ENCODE measurements at places on chromosomes 12 and 14. TPM values are rescaled to one million over a fixed set of nuclear protein-coding genes. Genes with fewer than 3 reads are reported as not detected.

The SERPINA10 gene
- total RNA-seq: not detected

DNA sequence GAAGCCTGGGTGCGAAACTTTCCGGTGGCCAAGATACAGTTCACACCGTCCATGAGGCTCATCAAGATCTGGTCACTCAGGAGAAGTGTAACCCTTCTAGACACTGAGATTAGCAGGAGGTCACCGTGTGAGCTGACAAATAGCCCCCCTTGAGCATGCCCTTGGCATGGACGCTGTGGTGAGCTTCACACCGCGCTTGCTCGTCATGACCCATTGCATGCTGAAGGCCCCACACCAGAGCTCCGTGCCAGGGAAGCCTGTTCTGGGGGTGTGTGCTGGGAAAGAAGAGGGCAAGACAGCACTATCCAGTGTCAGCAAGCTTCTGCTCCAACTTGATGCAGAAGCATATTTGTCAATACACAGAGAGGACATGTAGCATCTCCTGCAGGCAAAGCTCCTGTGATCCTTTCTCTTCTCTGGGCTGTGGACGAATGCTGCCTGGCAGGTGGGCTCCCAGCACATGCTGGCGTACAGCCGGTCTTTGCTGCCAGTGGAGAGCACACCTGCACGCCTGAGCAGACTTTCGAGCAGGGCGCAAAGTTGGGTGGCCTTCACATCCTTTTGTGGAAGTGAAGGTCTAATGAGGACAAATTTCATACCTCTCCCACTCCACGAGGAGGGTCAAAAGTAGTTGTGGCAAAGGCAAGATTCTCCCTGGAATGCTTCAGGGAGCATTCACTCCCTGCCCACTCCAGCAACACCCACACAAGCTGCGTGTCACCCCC is 126.9 kb upstream of the FKBP4 start:
- DNase-seq: no peak

DNA sequence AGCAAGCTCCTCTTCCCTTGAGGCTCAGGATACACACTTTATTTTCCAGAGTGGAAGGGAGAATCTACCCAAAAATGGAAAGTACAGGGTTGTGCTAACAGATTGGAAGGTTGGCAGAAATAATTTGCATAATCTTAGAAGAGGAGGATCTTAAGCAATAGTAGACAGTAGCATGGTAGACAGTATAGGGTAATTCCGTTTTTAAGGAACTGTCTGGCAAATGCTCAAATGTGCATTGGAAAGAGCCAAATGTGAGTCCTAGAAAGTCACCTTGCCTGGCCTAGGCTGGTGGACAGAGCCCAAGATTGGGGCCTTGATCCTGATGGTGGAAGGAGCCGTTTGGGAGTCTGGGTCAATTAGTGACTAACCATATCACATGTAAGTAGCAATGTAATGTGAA is 13.1 kb upstream of the CARMIL3 start:
- DNase-seq: no peak

The KSR2 gene
- total RNA-seq: not detected

DNA sequence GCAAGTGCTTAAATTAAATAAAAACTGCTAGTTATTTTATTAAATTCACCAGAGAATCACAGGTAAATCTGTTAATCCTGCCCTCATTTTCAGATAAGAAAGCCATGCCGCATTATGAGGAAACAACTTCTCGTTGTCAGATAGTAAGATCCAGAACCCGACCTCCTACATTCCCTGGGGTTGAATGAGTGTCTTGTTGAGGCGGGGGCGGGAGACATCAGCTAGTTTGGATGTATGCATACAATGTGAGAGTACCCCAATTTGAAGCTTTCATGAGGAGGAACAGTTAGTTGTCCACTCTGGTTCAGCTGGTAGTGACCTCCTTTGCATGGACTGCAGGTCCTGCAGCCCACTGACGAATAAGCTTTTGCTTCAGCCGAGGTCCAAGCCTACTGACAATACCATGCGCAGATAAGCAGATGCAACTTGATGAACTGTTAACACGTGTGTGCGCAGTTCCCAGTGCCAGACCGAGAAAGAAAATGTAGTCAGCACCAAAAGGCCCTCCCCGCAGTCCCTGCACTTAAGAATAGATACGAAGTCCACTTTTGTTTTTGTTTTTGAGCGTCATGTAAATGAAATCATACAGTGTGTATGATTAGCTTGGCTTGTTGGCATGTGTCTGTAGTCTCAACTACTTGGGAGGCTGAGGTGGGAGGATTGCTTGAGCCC is 34.9 kb downstream of the EVL start:
- DNase-seq: no peak

The SNX6 gene
- total RNA-seq: 233 TPM

DNA sequence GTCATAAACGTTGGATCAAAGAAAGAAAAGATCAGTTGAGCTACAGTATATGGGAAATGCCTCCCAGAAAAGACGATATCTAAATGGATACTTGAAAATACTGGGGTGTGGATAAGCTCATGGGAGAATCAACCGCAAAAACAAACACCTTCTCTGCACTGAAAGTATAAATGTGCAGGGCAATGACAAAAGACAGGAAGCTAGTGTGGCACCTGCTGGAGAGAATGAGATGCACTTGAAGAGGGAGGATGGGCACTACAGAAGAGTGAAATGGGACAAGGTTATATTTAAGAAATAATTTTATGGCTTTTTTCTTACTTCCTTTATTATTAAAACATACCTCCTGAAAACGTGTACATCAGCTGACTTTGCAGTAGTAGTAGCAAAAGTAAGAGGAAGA is 153.7 kb downstream of the PRKD1 start:
- DNase-seq: no peak

The PPP2R5E gene
- 21.9 TPM for total RNA-seq

The PLA2G1B gene
- not detected for total RNA-seq

The ALKBH1 gene
- total RNA-seq: 8.7 TPM

- no peak for DNase-seq
Measured at GRCh38 chr14:80378084-80378690, 166.9 kb upstream of the DIO2 start.

- peak; percentile 57 for DNase-seq
Measured at GRCh38 chr14:77120771-77121743, 20.5 kb downstream of the ZDHHC22 start.

DNA sequence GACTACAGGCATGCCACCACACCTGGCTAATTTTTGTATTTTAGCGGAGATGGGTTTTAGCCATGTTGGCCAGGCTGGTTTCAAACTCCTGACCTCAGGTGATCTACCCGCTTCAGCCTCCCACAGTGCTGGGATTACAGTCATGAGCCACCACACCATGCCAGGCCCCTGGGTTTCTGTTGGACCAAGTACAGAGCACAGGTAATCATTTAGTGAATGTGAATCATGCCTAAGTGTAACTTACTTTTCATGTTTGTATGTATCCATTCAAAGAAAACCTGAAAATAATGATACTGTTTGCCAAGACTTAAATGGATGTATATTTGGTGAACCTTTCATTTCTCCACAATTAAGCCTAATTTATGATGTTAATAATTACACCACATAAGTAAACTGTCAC is 65.9 kb downstream of the FGD6 start:
- DNase-seq: no peak

- DNase-seq: peak; percentile 66
Measured at GRCh38 chr12:91154131-91154530, 28.5 kb downstream of the DCN start.

DNA sequence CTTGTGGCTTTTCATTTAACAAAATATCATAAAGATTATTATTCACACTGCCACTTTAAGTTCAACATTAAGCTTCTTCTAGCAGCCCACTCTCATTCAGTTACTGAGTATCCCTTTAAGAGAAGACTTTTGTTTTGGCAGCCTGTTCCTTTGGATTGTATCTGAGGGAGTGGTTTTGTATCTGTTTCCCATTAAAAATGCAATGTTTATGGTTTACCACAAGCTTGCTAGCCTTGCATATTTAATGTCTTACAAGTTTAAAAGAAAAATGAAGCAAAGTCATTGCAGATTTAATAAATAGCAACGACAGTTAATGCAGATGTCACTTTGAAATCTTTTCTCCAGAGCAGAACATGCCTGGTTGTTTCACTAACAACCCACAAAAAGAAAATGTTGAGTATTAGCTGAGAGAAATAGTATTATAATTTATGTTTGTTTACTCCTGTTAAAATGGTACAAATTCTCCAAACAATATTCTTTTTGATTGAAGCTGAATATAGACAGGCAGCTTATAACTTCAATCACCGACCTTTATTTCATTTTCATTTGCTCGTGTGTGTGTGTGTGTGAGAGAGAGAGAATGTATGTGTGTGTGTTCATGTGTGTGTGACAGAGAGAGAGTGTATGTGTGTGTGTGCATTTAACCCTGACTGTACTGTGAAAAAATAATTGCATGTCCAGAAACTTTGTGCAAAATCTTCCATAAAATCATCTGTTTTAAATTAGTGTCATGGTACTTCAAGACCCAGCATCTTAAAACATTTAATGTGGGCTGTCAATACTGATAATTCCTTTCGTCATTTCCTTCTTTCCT is 1.8 kb downstream of the DCN start:
- peak; percentile 89 for DNase-seq

DNA sequence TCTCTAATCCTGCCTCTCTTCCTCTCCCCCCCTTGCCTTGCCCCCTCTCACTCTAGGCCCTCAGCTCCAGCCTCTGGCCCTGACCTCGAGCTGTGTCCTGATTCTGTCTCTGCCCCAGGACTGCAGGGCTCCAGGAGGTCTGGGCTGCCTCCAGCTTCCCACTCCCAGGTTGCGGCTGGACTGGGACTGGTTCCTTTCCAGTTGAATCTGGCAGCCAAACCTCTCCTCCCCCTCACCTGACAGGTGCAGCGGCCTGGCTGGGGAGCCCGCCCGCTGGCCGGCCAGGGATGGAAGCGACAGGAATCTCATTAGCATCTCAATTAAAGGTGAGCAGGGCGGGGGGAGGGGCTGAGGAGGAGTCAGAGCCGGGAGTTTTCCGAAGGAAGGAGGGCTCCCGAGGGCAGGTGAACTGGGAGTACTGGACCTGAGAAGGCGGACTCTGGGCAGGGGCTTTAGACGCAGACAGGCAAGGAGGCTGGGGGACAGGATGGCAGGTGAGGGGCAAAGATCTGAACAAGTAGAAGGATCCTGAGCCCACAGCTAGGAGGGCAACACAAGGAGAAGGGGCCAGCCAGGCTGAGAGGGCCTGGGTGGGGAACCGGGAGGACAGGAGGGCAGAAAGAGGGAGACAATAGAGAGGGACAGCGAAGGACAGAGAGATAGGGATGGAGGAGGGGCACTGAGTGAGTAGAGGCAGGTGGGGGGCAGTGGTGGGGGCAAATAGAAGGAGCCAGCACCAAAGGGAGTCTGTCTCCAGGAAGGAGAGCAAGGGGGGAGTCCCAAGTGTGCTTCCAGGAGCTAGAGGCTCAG is at the start of gene SCNN1A:
Gene SCNN1A (minus strand): TSS at position 295 of the 810 bp plus-strand sequence. CDS start 780 bp downstream, outside the sequence.
- no peak for DNase-seq

GRCh38 chr12:131208425-131208824 is 254.7 kb downstream of the ADGRD1 start:
- no peak for DNase-seq

- no peak for DNase-seq
Measured at GRCh38 chr12:10215436-10215835, 2.8 kb downstream of the GABARAPL1 start.

- no peak for DNase-seq
Measured at GRCh38 chr14:58846682-58847465, 209.1 kb downstream of the DACT1 start.

The GNPNAT1 gene
- 23.8 TPM for total RNA-seq

The SERPINA12 gene
- total RNA-seq: not detected

All from fibroblast of villous mesenchyme (primary cell).